ENCODE measurements at places on chromosomes 5 and 9.

DNA sequence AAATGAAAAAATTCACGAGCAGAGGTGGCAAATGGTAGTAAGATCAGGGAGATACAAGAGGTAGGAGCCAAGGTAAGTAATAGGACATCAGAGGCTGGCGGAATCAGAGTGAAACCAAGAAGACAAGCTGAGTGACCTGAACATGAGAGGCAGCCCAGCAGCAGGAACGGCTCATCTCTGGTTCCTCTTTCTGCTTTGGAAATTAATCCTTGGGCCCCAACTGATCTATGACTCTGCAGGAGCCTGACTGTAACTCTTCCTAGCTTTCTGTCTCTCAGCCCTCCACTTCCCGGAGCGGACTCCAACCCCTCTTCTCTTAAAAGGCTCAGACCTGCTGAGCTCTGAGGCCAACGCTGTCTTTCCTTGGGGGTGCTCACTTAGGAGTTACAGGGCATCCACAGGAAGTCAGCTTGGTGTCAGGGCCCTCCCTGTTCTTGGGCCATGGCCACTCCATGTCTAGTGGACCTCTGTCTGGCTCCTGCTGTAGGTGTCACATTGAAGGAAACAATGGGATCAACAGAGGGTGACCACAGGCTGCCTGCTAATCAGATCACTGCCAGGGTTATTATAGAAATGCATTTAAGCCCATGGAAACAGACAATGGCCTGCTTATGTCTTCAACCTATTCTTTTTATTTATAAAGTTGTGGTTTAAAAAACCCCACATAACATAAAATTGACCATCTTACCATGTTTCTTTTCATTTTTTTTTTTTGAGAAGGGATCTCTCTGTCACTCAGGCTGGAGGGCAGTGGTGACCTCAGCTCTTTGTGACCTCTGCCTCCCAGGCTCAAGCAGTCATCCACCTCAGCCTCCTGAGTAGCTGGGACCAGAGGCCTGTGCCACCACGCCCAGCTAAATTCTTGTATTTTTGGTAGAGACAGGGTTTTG lies 22.5 kb upstream of the SHB start:
- no peak for DNase-seq

GRCh38 chr5:135724617-135725016 lies 109.8 kb upstream of the SLC25A48 start:
- DNase-seq, result no peak

DNA sequence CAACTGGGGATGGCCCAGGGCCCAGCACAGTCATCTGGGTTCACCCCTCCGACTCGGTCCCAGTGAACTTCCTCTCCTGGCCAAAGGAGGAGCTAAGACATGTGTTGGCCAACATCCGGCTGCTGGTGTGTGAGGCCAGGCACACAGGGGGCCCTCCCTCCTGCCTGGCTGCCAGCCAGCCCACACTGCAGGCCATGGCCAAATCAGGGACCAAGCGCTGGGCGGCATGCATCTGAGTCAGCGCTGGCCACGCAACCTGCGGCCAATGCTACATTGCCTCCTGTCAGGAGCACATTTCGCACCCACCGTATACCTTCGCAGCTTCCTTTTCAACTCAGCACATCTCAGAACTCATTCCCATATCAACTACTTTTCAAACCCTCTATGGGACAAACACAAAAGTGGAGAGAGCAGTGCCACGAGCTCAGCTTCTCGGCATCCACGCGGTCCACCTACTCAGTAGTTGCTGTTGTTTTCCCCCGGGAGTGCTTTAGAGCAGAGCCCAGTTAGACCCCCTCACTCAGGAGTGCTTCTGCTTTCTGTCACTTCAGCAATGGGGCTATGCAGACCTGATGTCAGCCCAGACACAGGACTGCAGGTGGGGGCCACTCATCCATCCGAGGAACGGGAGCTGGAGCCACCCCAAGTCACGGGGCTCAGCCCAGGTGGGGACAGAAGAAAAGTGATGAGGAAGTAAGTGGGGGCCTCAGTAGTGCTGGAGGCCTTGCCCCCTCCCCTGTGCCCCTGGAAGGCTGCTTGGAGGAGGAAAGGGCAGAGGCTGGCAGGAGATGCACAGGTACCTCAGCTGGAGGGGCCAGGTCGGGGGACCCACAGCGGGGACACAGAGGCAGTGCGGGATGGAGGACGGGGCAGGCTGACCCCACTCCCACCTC lies 13.9 kb downstream of the NINJ1 start:
- DNase-seq, result peak; percentile 91

GRCh38 chr5:142758062-142758795 lies 11.9 kb upstream of the ARHGAP26 start:
- DNase-seq, result no peak

- DNase-seq, result no peak
Observed at GRCh38 chr5:83919071-83920041, 198.7 kb upstream of the HAPLN1 start.

GRCh38 chr9:130333041-130333711 lies 67.6 kb downstream of the HMCN2 start:
- no peak for DNase-seq

DNA sequence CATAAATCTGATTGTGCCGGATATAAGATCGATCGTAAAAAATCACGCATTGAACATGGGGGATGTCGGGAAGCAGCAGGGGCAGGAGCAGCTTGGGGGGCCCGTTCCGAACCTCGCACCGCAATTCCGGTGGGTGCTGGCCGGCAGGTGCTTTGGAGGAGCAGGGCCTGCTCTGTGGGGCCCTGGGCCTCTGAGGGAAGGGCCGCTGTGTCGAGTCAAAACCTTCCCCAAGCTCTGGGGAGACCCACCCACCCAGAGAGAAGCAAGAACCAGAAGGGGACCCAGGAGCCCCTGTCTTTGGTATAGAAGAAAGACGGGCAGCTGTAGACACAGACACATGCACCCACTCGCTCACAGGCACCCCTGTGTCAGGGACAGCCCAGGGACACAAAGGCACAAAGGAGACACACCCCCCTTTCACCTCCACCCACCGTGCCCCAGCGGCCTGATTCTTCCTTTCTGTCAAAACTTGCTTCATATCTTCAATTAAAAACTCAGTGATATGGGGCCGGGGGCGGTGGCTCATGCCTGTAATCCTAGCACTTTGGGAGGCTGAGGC lies 49.4 kb upstream of the ZBTB43 start:
- DNase-seq, result no peak

DNA sequence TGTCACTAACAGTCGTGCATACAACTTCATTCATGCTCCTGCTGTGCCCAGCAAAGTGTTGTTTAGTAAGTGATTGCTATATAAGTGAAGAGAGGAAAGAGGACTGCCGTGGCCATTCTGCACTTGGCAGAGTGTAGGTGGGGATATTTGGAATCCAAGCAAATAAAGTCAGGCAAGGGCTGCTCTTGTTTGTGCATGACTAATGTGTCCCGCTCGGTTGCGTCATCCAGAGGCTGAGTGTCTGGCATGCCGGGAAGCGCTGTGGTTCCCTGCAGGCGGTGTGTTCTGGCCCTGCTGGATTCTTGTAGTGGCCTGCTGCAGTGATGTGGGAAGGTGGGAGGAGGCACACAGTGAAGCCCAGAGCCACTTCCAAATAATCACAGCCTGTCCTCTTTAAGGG lies 136.9 kb upstream of the ANKH start:
- DNase-seq, result peak; percentile 91

- no peak for DNase-seq
Observed at GRCh38 chr9:16512281-16512680, 358.2 kb downstream of the BNC2 start.

DNA sequence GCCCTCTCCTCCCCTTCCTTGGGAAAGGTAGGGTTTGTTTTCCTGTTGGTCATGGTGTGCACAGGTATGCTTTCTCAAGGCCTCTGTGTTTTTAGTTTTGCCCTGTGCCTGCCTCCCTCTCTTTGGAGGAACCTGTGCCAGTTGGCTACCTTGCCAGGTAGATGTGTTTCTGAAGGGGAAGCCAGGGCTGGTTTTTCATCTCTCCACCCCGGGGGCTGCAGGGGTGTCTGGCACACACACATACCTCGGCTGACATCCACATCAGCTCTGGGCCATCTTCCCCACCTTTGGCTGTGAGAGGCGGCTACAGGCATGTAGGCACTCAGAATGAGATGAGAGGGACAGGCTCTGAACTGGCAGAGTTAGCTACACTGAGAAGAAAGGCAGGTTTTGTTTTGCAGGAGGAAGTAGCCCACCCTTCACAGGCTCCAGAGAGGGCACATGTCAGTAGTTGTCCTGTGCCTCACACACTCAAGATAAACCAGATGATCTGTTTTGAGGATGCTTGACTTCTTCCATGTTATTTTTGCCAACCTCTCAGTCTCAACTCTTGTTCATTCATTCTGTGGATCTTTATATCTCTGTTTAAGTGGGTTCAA lies 9.7 kb downstream of the RGMB start:
- DNase-seq, result no peak

Measured in sciatic nerve (tissue), 2 donors.